ENCODE measurements at places on chromosomes 5 and 9. TPM values are rescaled to one million over a fixed set of nuclear protein-coding genes. Genes with fewer than 3 reads are reported as not detected.

DNA sequence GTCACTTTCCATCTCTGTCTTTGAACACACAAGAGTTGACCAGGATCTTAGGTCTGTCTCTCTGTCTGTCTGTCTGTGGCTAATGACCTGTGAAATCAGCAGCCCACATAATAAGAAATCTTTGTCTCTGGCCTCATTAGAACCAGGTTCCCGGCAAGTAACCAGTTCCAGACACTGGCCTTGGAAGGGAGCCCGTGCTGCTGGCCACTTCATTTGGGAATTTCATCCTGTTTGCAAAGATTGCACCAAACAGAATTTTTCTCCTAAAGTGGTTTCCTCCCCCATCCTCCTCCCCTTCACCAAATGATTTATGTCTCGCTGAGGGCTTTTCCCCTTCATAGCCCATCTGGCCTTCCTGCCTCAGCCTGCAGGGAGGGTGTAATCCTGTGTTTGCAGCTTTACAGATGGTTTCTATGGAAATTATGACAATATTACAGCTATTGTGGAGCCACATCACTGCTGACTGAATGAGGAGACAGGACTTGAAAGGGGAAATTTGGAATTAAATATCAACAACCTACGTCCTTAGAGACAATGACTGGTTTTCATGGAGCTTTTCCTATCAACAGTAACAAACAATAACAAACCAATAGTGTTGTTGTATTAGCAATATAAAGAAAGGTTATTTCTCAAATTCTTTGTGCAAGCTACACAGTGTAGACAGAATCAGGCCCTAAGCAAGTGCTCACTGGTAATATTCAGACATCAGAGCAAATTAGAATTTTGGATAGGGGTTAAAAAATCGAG is 25.7 kb downstream of the DPYSL3 start:
- no peaks in the 10 kb centered on the region for H3K27me3 ChIP-seq
- DNase-seq: peak; percentile 49
- peak overlapping the region; percentile 86 for H3K27ac ChIP-seq
- H3K4me3 ChIP-seq: no peak overlapping the region
- no peaks in the 10 kb centered on the region for H3K36me3 ChIP-seq

DNA sequence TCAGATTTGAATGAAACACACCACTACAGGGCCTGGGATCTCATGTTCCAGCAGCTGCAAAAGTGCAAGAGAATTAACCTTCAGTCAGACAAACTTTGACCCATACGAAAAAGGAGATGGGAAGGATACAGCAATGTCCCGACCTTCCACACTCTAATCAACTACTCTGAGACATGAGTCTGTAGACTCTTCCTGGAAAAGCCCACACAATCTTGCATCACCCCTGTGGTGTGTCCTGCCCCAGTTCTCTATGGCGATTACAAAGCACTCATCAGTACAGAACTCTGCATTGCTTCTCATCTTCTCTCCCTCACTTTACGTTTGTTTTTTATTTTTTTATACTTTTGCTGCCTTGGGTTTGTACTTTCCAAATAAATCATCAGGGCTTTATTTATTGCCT is 241.0 kb upstream of the KIF2A start:
- no peak for DNase-seq
- no peaks in the 10 kb centered on the region for H3K36me3 ChIP-seq
- H3K4me3 ChIP-seq: no peak overlapping the region
- H3K4me1 ChIP-seq: no peaks in the 10 kb centered on the region
- H3K27ac ChIP-seq: no peak overlapping the region

- peaks cover 1% of the 10 kb centered on the region for H3K36me3 ChIP-seq
- no peak overlapping the region for H3K4me3 ChIP-seq
- no peak for DNase-seq
- H3K27me3 ChIP-seq: no peaks in the 10 kb centered on the region
- no peak overlapping the region for H3K27ac ChIP-seq
- H3K4me1 ChIP-seq: no peaks in the 10 kb centered on the region
Observed at GRCh38 chr9:85079349-85079748, 409.8 kb downstream of the NTRK2 start.

The PCDHGB6 gene
- total RNA-seq: 75.7 TPM

DNA sequence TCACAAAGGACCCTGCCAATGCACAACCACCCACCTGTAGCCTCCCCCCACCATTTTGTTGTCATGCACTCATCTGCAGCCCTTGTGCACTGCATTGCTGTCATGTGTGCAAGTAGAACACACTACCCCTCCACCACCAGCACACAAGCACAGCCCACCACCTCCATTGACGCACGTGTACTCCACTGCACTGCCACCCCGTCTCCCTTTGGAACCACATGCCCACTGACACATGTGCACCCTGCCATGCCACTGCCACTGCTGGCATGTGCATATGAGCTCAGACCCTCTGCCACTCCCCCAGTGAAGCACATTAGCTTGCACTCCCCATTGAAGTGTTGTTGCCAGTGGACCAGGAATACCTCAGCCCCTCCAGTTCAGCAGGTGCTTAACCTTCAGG is 530.3 kb upstream of the ACO1 start:
- no peak overlapping the region for H3K4me3 ChIP-seq
- no peaks in the 10 kb centered on the region for H3K36me3 ChIP-seq
- H3K27me3 ChIP-seq: peaks cover 3% of the 10 kb centered on the region
- no peaks in the 10 kb centered on the region for H3K4me1 ChIP-seq
- no peak for DNase-seq
- H3K27ac ChIP-seq: no peak overlapping the region
